Panc1 (cell line): ENCODE measurements at places on chromosomes 3 and 15. TPM values are rescaled to one million over a fixed set of nuclear protein-coding genes. Genes with fewer than 3 reads are reported as not detected.

Gene GOLGA6L7
- total RNA-seq, result not detected

Gene SERINC4
- total RNA-seq, result not detected

Gene MCF2L2
- 1.0 TPM for total RNA-seq

Gene IL20RB
- 1.7 TPM for total RNA-seq

Gene MUC4
- total RNA-seq, result 0.03 TPM
